ENCODE measurements at places on chromosomes 4 and X.

DNA sequence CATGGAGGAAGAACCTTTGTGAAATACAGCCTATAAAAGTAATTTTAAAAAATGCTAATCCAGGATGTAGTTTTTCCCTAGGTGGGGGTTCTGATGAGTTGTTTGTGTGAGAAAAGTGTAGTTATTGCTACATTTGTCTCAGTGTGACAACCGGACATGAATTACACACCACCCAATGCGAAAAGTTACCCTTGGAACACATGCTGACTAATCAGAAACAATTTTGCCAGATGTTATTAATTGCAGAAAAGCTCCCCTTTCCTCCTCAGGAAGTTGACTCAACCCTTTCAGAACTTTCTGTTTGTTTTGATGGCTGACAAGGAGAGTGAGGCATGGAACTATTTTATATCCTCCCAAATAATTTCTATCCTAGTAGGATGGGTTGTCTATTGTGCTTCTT, 38.1 kb upstream of the EDA2R start:
- no peak for DNase-seq

DNA sequence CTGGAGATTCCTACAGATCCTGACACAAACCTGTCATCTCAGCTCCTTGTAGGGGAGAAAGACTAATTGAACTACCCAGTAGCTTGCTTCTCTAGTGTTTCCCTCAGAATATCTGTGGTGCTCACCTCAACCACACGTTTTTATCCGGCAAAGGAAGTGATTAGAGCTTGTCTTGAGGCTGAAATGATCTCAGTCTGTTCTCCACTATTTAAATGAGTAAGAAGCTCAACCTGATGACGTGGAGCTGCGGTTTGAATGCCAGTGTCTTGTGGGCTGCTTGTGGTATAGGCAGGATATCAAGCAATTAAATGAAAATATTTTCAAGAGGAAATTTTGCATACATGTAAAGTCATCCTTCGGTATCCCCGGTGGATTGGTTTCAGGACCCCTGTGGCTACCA, 270.2 kb downstream of the TLL1 start:
- no peak for DNase-seq

GRCh38 chr4:123092586-123092985, 170.2 kb upstream of the NUDT6 start:
- DNase-seq, result no peak

- no peak for DNase-seq
Observed at GRCh38 chrX:153450949-153451277, 5.1 kb upstream of the TREX2 start.

DNA sequence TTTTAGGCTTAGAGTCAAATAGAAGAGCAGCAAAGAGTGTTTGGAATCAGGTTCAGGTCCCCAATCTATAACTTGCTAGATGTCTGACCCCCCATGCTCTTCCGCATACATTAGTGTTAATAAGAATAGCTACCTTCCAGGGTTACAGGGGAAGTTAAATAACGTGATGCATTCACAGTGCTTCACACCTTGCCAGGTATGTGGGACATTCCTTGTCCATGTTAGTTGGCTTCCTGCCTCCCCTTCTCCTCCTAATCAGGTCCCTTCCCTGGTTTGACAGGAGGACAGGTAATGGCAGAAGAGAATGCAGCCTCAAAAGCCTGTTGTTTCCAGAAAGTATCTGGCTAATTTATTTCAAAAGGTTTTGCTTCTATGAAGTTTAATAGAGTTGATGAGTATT, 248.7 kb downstream of the MID1IP1 start:
- no peak for DNase-seq

GRCh38 chr4:183987987-183988392, 82.9 kb downstream of the STOX2 start:
- no peak for DNase-seq

- DNase-seq, result no peak
Observed at GRCh38 chr4:110702326-110702725, 79.4 kb upstream of the PITX2 start.

DNA sequence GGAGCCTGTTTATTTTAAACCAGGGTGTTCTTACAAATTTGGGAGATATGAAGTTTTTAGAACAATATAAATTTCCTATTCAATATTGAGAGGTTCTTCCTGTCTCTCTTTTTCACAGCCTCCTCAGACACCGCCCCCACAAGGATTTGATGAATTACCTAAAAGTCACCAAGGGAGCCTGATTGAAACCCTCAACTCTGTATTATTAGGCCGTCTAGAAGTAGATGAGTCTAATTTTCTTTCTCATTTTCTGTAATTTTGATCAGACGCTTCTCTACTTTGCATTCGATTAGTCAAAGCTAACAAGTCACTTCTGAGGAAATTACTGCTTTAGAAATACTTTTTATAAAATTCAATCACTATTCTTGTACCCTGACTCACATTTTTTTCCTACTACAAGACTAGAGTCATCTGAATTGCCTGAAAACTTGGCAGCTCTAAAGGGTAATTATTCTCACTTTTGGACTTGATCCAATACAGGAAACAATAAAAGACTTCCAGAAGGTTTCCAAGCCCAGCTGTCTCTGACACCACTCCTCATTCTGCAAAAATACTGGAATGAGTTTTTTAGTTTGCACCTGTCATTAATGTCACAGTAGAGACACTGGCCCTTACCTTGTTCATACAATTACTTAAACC, 111.2 kb downstream of the ELOVL6 start:
- DNase-seq, result no peak

DNA sequence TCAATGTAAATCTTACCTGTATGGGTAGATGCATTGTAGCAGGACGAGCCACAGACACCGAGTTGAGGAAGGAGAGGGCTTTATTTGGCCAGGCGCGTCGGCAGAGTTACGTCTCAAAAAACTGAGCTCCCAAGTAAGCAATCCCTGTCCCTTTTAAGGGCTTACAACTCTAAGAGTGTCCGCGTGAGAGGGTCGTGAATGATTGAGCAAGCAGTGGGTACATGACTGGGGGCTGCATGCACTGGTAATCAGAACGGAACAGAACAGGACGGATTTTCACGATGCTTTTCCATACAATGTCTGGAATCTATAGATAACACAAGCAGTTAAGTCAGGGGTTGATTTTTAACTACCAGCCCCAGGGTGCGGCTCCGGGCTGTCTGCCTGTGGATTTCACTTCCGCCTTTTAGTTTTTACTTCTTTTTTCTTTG, 524.9 kb upstream of the HTR2C start:
- DNase-seq, result no peak

DNA sequence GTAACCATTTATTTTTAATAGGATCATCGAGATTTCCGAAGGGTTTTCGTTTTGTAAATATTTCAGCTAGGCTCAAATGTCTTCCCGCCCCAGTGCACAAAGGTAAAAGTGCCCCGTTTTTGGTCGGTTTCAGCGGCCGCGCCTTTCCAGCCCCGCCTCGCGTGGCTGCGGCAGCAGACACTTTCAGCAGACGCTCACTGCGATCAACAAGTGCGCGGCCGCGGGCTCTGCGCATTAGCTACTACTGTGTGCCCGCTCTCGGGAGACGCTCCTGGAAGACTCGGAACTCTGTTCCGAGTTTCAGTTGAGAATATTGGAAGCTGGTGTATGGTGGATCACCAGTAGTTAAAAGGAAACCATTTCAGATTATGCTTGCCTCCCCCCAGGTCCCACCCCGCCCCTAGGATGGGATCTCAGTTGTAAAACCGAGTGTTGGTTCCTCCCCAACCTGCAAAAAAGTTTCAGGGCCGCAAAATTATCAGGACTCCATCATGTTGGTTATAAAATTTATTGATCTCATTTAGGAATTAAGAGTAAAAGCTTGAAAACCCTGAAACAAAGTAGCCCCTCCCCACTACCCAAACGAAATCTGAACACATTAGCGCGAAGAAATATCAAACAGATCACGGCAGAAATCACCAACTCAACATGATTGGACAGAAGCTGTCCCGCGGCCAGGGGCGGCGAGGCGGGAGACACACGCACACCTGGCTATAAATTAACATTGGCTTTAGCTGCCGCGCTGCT, 2.2 kb downstream of the SOX3 start:
- no peak for DNase-seq

- no peak for DNase-seq
Observed at GRCh38 chr4:71288875-71289274, 49.9 kb upstream of the SLC4A4 start.

- no peak for DNase-seq
Observed at GRCh38 chr4:11183356-11183740, 245.3 kb downstream of the HS3ST1 start.

DNA sequence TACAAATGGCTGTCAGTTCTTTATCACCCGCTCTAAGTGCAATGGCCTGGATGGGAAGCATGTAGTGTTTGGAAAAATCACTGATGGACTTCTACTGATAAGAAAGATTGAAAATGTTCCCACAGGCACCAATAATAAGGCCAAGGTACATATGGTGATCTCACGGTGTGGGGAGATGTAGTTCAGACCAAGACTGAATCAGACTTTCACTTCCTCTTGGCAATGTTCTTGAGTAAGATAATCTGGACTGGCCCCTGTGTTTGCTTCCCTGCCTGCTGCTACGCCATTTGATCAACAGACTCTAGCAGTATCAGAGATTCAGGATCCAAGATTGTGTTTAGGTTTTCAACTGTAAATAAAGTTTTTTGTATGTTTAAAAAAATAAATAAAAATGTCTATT, 682.2 kb upstream of the AMOT start:
- DNase-seq, result no peak

GRCh38 chr4:145234091-145234706, 53.8 kb upstream of the OTUD4 start:
- peak; percentile 33 for DNase-seq

DNA sequence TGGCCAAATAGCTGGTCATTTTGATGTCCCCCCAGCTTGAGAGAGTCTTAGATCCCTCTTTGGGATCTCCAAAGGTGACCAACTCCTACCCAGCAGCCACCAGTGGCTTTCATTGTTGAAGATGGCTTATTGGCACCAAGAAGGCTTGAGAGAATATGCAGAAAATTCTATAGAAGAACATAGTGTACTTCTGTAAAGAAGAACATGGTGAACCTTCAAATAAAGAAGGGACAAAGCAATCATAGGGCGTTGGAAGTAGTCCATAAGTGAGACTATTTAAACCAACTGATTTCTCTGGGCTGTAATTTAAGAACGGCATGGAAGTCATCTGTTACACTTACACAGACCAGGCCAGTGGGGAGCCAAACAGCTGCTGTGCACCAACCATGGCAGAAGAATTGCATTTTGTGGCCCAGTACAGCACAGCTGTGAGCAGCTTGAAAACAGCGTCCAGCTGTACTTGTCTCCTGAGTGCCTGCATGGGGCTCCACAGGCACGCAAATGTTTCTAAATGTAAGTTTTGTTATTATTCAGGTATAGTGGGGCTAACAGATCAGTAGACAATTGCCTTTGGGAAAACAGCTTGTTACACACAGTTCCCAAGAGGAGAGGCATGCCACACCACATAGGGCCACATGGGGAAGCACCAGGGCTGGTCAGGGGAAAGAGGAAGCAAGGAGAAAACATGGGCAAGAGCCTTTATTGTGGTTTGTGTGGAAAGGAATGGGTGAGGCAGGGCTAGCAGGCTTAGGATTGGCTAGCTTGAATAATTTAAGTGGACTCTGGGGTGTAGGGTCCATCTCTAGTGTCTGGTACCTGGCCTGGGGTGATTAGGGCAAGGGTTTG, 125.0 kb downstream of the ARHGAP6 start:
- no peak for DNase-seq

- no peak for DNase-seq
Observed at GRCh38 chr4:119271361-119272085, 50.4 kb downstream of the FABP2 start.

GRCh38 chrX:32016195-32016594, 944.4 kb upstream of the FTHL17 start:
- no peak for DNase-seq

DNA sequence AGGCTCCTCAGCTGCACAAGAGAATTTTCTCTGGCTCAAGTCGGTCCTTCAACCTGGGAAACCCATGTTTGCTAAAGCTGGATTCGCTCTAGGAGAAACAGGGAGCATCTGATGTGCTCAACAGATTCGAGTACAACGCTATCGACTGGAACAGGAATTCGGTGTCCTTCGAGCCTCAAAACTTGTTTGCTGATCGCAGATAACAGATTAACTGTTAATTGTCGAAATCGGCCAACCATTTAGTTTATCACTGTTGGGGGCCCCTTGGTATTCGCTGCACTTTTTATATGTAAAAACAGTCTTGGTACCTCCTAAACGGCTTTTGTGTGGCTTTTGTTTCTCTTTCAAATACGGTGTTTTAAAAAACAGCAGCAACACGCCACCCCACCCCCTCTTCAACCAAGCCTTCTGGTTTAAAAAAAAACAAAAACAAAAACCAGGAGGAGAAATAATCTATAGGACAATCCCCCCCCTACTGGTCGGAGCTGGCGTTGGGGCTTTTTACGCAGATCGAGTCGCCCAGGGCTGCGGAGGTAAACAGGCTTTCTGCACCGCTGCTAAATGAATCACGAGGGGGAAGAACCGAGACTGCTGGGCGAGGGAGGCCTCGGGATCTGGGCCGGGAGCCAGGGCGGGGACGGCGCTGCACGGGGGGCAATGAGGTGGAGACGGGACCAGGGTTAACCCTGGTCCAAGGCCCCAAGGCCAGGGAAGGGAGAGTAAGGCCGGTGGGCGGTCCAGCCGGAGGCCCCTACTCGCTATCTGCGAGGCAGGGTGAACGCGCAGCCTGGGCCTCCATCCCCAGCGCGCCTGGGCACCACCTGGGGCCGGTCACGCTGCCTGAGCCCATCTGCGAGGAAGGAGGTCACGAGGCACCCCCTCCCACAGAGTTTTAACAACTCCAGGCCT, 71.7 kb upstream of the BCOR start:
- DNase-seq, result peak; percentile 76

DNA sequence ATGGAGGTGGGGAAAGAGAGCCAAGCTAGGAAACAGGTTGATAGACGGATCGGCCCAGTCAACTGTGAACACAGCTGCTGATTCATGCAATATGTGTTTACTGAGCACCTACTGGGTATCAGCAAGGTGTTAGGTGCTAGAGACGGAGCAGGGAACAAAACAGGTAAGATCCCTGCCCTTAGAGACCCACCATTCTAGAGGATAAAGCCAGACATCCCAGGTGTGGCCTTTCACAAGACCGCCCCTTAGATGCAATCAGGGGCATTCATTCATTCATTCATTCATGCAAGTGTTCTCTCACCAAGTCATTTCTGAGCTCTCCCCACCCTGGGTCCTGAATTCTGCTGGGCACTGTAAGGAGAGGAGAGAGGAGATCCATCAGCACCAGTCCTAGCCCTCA, 20.2 kb upstream of the MTM1 start:
- DNase-seq, result no peak

GRCh38 chr4:67550451-67550850, 5.1 kb upstream of the CENPC start:
- no peak for DNase-seq

- DNase-seq, result no peak
Observed at GRCh38 chrX:10159145-10159468, 2.3 kb downstream of the CLCN4 start.

- DNase-seq, result no peak
Observed at GRCh38 chr4:75919920-75920319, 17.7 kb upstream of the PPEF2 start.

GRCh38 chrX:39156051-39156450, 354.8 kb downstream of the MID1IP1 start:
- DNase-seq, result no peak
